ENCODE measurements at places on chromosomes 6 and 20. TPM values are rescaled to one million over a fixed set of nuclear protein-coding genes. Genes with fewer than 3 reads are reported as not detected.
A peak's percentile ranks its signal among the peaks of the same experiment; 100 is the strongest.

DNA sequence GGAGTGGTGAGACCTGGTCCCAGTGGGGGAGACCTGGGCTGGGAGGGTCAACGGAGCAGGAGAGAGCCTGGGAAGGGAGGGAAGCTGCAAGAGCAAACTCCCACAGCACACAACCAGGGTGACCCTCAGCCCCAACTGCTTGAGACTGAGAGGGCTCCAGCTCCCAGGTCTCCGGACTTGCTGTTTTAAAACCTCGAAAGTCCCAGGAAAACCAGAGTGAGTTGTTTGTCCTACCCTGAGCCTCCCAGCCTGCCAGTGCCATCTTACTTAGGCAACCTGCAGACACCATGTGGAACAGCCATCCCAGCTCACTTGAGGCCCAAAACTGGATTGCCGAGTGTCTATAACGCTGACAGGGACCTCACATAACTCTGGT, 4.8 kb upstream of the NTSR1 start:
- DNase-seq, result no peak

- no peak for DNase-seq
Observed at GRCh38 chr6:62640749-62641148, 354.7 kb upstream of the KHDRBS2 start.

DNA sequence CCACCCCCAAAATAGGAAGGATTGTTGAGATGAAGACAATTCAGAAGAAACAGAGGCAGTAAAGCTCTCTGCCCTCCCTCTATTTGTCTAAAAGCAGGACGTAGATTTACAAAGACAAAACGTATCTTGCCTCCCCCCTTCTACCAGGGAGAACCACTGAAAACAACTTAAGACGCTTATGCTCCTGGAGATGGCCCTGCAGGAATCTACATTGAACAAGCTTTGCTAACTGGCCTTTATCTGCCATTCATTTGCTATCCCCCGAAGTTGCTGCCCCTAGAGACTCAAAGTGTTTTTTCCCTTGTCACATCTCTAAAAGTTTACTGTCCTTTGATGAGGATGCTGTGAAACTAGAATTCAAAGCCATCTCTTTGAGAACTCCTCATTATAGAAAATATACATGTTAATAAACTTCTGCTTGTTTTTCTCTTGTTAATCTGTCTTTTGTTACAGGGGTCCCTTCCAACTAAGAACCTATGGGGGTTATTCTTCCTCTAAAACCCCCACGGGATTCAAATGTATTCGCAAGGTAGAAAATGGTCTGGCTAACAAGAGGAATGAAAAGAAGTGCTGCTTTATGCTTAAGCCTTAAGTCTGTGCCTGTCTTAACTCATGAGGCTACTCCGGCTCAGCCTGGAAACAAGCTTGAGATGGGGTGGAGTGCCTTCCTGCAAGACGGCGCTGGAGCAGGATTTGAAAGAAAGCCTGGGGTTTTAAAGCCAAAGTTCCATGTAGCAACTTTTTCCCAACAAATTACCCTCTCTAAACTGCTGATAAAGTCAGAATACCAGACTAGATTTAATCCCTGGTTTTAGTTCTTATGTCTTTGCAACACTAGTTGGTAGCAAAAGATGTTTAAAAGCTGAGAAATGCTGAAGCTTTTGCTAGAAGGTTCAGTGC, 88.0 kb downstream of the CLIC5 start:
- DNase-seq, result no peak

DNA sequence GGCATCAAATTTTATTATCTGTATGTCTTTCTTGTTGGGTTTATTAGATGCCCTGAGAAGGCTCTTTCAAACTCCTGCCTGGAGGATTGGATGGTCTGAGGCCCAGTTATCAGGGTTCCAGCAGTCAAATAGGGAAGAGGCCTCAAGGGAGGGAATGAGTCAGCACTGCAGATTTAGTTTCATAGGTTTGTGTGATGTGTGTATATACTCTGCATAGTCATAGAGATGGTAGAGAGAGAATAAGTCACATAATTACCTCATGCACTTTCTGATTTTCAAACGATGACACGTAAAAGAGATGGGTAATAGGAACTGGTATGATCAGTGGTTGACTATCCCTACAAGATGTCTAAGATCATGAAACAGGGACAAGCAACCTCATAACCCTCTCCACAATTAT, 82.1 kb downstream of the ADAT2 start:
- no peak for DNase-seq

GRCh38 chr20:35279533-35280174, 1.7 kb upstream of the MMP24OS start:
- DNase-seq, result no peak

DNA sequence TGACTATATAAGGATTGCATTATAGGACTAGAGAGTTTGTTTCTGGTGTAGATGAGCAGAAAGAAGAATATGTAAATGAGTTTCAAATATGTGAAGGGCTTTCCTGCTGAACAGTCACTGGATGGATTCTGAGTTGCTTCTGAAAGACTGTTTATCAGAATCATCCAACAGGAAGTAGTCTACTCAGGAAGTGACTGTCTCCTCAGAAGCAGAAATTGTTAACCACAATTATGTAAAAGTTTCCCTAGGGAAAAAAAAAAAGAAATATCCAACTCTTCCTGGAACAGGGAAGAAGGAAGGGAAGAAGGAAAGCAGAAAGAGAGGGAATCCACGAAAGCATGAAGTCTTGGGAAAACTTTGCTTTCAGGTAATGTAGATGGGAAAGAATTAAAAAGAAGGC, 138.9 kb downstream of the TENT5A start:
- no peak for DNase-seq

DNA sequence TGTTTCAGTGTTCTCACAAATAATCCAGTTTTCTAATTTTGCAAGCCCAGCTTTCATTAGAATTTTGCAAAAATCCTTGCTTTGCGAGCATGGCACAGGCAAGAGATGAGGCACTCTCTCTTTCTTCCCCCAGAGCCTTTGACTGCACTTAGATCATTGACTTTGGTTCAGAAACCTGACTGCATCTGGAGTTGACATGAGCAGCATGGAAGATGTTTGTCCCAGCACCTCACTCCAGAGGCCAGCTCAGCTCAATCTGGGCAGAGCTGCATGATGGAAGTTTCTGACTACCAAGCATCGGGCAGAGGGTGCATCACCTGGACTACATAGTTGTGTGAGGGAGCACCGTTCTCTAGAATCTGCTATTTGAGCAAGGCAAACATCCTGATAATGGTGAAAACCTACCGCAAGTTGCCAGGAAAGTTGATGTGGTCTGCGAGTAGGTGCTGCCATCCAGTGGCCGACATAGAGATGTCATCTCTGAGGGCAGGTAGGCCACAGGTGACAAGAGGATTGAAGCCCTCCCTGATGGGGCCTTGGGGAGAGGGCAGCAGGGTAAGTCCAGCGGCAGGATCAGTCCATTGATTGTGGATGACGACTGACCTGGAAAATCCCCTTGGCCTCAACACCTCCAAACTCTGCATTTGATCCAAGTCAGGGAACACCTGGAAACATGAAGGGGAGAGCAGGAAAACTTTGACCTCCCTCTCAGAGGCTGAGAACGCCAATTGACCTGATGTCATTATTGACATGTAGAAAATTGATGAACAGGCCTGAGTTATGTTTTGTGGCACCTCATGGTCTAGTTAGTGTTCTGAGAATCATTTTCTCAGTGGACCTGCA, 3.8 kb upstream of the LPA start:
- DNase-seq, result no peak

CTAGE9 gene
- total RNA-seq, result not detected

SRSF12 gene
- total RNA-seq, result not detected

HLA-DOB gene
- not detected for total RNA-seq

DNA sequence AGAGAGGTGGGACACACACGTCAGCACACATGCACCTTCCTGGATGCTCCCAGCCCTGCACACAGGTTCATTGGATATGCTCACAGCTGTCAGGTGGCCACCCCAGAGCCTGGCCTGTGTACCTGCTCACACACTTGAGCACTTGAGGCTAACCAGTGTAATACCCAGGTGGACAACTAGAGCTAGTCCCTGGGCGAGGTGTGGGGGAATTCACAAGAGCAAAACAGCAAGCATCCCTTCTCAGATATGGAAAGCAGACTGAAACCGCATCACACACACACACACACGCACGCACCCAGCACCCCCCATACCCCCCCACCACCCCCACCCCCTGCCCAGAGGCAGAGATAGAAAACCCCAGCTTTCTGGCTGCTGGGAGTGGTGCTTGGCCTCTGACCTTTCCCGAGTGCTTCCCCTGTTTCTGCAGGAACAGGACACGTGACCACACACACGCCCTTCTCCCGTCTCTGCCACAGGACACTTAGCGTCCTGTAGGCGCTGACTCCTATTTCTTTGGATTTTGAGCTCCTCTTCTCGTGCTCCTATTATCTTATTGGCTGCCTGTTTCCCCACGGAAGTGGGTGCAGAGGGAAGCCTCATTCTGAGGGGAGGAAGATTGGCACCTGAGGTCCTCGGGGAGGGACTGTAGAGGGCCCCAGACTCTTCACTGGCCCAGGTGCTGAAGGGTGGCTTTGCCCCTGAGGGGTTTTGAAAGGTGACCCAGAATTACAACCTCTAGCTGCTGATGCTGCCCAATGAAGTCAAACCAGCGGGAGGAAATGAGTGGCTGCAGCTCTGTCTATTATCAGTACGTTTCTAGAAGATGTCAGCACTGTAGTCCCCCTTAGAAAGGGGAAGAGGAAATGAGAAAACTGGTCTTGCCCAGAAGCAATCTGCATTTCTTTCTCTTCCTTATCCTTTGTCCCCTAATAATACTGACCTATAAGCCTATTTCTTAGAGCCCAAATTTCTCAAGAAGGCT, 65.8 kb downstream of the SYTL3 start:
- no peak for DNase-seq

DNA sequence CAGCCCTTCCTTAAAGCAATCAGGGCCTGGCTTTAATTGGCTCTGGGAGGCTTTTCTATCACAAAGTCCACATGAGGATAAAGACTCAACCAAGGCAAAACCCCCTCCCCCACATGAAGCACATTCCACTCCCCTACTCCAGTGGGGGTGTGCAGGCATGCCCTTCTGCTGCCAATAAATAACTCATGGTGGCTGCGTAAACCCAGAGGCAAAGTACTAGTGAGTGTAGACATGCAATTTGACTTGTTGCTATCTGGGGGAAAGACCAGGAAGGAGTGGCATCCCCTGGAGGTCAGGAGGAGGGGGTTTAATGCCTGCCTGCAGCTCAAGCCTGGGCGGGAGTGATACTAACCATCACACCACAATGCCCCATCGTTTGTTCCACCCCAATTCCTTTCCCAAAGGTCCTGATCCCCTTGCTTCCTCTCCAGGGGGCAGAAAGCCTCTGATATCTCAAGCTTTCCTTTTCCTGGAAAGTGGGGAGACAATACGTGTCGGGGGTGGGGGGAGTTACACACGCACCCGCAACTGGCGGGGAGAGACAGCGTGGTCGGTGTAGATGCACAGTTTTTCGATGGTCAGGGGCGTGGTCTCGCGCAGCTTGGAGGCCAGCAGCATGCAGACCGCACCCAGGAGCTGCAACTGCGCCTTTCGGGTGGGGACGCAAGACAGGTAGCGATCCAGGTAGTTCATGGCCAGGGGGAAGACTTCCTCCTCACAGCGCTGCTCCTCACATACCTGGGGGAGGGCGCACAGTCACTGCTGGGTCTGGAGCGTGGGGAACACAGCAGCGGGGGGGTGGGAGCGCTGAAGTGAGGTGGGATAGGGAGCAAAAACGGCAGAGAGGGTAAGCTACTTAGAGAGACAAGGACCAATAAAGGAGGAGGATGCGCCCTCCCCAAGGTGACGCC, 1.5 kb downstream of the CCND3 start:
- DNase-seq, result no peak

GRCh38 chr6:10278746-10279145, 136.1 kb downstream of the TFAP2A start:
- DNase-seq, result no peak

DNA sequence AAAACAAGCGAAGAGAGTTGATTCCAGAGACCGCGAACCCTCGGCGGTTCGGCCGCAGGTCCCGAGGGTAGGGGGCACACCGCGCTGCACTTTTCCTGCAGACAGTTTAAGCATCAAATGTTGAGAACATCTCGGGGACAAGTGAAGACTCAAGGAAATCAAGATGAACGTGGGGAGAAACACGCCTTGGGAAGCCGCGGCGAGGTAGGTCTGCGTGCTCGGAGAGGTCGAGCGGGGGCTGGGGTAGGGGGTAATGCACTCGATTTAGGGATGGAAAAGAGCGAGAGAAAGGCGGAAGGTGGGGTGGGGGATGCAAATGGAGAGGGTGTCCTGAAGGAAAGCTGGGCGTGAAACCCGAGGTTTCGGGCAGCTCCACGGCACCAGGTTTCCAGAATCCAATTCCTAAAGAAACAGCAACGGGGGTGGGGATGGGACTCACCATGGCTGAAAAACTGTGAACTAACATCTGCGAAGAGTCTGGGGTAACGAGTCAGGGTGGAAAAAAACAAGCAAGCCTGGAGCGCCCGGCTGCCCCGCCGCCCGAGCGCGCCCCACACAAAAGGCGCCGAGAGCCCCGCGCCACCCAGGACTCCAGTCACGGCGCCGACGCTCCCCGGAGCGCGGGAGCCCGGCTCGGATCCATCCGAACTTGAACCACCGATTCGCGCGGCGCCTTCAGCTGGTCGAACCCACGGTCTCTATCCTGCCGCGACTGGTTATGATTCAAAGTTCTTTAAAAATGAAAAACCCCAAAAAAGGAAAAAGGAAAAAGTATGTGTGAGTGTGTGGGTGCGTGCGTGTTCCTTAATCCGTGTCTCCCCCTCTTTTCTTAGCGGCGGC, 3.5 kb downstream of the TFAP2A start:
- peak; percentile 27 for DNase-seq

- DNase-seq, result peak; percentile 72
Observed at GRCh38 chr6:44569931-44570385, 182.5 kb downstream of the CDC5L start.

HLA-DPB1 gene
- 29.8 TPM for total RNA-seq

DNA sequence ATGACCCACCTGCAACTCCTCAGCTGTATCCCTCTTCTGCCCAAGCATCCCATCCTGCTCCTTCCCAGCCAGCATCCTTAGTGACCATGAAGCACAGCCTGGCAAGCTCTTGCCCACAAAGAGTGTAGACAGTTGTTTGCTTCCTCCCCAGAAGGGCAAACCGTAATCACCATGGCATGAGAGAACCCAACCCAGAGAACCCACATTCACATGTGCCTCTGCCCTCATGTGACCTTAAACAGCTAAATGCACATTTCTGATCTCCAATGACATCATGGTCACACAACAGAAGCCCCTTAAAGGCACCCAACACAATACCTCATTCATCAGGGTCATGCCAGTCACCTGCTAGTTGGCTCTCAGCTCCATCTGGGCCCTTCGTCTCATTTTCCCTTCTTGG, 162.8 kb upstream of the CDYL start:
- no peak for DNase-seq

ELOVL2 gene
- 1.1 TPM for total RNA-seq

DNA sequence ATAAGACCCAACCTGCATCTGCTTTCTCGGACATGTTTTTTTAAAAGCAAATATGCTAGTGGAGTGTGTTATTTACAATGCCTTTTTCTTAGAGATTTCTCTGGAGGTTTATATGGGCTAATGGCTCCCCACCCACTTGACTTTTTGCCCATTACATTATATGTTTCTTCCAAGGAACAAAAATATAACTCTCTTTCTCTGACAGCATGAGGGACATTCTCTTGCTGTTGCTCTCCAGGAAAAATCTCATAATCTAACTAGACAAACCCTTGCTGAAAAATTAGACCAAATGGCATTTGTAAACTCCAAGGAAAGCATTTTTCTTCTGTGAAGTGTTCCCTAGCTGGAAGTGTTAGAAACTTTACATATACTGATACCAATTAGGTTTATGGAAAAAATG, 213.7 kb downstream of the PRL start:
- no peak for DNase-seq
